Activated CD4-positive, alpha-beta memory T cell treated with anti-CD3 and anti-CD28 coated beads for 36 hours (primary cell): ENCODE measurements at places on chromosomes 4 and X. TPM values are rescaled to one million over a fixed set of nuclear protein-coding genes. Genes with fewer than 3 reads are reported as not detected.

Gene GAGE12E
- not detected for total RNA-seq

Gene CXCL13
- total RNA-seq, result 3.0 TPM

Gene CXorf49
- total RNA-seq, result not detected

- no peak for DNase-seq
These were observed 8.9 kb upstream of the HAND2 start for GRCh38 chr4:173538909-173539445.

Gene LUZP4
- total RNA-seq, result not detected

GRCh38 chrX:153648358-153649177, 1.6 kb downstream of the DUSP9 start:
- no peak for DNase-seq

- DNase-seq, result no peak
These were observed 1163.2 kb downstream of the PCDH18 start for GRCh38 chr4:136369073-136369472.

DNA sequence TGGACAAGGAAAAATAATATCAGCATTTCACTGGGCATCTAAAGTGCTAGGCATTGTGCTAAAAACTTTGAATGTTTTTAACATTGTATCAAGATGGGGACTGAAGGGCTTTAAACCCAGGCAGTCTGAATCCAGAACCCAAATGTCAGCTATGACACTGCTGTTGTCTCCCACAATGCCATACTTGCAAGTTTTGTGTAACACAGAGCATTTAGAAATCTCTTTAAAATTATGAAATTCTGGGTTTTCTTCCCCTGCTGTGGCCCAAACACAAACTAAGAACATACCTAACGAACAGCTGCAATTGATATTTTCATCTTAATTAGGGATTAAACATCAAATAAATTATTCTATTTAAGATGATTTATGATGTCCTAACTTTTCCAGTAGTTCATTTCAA, 66.8 kb upstream of the LSM6 start:
- no peak for DNase-seq
